Natural killer cell (primary cell): ENCODE measurements at places on chromosomes 7 and 10.

DNA sequence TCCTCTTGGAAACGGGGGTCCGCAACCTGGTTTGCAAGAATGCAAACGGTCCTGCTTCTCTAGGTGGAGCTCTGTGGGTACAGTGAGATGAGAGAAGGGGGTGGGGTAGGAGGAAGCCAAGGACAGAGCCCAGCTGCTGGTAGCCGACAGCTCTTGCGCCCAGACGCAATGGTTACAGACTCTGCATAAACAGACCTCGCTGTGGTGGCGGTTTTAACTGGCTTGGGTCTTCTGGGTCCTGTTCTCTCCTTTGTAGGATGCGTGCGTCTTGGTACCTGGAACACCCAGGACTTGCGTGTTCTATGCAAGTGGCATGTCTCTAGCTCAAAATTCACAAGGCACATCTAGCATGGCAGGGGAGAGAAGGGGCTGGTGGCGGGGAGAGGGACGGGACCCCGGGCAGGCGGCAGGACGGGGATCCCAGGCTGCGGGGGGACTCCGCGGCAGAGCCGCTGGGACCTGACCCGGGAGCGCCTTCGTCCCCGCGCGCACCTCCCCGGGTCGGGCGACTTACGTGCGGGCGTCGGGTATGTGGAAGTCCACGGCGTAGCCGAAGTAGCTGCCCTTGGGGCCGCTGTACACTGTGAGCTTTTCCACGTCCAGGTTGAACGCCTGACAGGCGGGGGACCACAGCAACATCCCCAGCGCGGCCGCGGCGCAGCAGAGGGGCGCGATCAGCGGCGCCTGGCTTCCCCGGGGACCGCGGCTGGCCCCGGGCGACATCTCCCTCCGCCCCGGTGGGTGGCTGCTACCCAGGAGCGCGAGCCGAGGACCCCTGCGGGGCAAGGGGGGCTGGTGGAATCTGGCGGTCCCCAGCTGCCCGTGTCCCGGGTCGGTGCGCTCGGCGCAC is 448 bp downstream of the ITGA8 start:
- H3K27me3 ChIP-seq, result peaks cover 11% of the 10 kb centered on the region
- no peak for DNase-seq
- H3K27ac ChIP-seq, result no peak overlapping the region
- no peaks in the 10 kb centered on the region for H3K36me3 ChIP-seq
- H3K4me1 ChIP-seq, result no peaks in the 10 kb centered on the region

DNA sequence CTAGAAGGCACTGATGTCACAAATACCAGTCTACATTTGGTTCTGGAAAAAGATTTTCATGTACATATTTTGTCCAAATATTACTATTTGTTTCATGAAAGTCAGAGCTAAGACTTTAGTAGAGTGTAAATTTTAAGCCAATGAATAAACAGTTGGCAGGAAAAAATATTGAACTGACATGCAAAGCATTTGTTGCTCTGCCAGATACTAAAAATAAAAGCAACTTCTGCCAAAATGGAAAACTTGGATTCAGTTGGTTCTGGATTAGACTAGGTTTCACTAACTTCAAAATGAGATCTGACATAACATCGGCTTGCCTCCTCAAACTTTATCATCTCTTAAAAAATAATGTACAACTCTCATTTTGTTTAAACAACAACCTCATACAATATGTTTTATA is 34.9 kb downstream of the FAM204A start:
- DNase-seq, result no peak
- H3K27ac ChIP-seq, result no peak overlapping the region

- H3K4me3 ChIP-seq, result no peak overlapping the region
- H3K4me1 ChIP-seq, result no peaks in the 10 kb centered on the region
- no peaks in the 10 kb centered on the region for H3K36me3 ChIP-seq
- H3K27ac ChIP-seq, result no peak overlapping the region
- H3K27me3 ChIP-seq, result no peaks in the 10 kb centered on the region
Observed at GRCh38 chr7:44377681-44378421, 52.5 kb upstream of the CAMK2B start.

DNA sequence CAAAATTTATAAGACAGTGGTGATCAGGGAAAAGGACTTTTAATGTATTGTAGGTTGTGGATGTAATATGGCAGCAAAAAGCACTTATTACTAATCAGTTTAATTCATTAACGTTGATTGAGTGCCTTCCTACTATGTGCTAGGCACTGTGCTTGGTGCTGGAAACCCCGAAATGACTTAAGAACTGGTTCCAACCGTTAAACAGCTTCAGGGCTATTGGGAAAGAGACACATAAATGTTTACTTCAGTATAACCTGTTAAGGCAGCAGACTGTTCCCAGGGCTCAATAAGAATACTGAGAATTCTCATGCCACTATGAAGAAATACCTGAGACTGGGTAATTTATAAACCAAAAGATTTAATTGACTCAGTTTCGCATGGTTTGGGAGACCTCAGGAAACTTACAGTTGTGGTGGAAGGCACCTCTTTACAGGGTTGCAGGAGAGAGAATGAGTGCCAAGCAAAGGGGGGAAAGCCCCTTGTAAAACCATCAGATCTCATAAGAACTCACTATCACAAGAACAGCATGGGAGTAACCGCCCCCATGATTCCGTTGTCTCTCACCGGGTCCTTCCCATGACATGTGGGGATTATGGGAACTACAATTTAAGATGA is 1.1 kb upstream of the SLC25A13 start:
- H3K27me3 ChIP-seq, result no peaks in the 10 kb centered on the region
- H3K4me1 ChIP-seq, result peaks cover 4% of the 10 kb centered on the region
- DNase-seq, result no peak
- no peak overlapping the region for H3K27ac ChIP-seq
- no peaks in the 10 kb centered on the region for H3K36me3 ChIP-seq

DNA sequence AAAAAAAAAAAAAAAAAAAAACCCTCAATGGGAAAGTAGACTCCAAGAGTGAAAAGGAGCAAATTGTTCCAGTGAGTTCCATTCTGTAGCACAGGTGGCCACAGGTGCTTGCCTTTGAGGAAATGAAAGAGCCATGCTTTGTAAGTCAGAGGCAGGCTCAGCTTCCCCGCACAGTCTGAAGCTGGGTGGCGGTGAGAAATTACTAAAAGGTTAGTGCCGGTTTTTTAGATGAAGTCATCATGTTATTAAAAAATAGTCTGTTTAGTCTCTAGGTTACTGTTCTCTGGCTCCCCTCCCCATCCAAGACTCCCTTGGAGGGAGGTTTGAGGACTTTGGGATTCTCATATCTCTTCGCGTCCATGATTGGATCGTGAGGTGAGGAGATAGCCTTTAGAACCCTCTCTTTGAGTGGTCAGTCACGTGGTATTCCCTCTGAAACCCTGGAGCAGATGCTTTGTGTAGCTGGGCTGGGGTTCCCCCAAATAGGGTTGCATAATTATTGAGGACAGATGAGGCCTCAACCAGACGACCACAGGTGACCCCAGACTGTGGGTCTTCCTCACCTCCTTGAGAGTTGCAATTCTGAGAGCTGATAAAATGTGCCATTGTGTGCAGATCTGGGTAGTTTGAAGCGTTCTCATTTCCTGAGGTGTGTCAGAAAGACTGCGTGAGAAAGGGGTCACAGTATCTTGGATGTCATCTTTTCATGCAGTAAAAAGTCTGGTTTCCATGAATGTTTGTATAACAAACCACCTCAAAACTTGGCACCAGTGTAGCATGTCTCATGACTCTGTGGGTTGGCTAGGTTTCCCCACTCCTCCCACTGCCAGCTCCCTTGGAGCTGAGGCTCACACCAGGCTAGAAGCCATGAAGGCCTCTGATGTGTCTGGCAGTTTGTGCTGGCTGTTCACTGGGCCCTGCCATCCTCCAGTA is 27.1 kb downstream of the OGDH start:
- no peak for DNase-seq
- H3K27me3 ChIP-seq, result no peaks in the 10 kb centered on the region
- H3K4me1 ChIP-seq, result peaks cover 99% of the 10 kb centered on the region
- H3K36me3 ChIP-seq, result no peaks in the 10 kb centered on the region
- H3K4me3 ChIP-seq, result no peak overlapping the region

DNA sequence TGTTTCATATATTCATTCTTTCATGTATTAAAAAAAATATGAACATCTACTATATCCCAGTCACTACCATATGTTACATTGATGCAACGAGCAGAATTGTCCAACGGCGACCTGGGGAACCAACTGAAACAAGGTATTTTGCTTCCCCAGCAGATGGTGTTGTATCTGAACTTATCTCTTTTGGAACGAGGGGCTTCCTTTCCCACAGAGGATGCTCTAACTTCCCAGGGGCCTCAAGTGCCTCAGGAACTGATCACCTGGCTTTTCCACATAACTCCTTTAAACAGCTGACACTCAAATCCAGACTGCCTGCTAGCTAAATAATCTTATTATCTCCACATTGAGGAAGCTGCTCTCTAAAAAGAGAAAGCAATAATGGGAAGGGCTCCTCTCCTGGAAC is 259.3 kb downstream of the HTR7 start:
- no peak overlapping the region for H3K27ac ChIP-seq
- H3K36me3 ChIP-seq, result no peaks in the 10 kb centered on the region
- H3K27me3 ChIP-seq, result no peaks in the 10 kb centered on the region
- H3K4me3 ChIP-seq, result no peak overlapping the region
- DNase-seq, result no peak

DNA sequence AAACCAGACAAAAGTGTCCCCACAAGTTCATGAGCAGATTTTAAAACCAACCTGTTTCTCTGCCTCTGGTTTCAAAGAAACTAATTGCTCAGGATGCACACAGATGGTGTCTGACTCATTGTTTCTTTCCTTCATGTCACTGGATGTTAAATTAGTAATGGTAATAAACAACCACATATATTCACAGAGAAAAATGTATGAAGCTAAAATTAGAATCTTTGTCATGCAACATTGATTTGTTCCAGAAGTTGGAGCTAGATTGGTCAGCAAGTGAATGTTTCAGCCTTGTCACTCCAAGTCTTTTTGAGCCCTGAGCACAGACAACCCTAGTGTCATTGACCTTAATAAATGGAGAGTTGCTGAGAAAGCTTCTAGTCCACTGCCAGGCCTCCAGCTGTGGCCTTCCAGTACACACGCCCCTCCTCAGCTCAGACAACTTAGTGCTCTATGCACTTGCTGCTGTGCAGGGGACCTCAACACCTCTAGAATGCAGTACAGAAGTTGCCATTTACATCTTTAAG is 175.9 kb downstream of the CCDC71L start:
- H3K4me3 ChIP-seq, result no peak overlapping the region
- no peaks in the 10 kb centered on the region for H3K36me3 ChIP-seq
- no peaks in the 10 kb centered on the region for H3K27me3 ChIP-seq
- H3K27ac ChIP-seq, result no peak overlapping the region
- DNase-seq, result no peak
- H3K4me1 ChIP-seq, result no peaks in the 10 kb centered on the region

GRCh38 chr10:50585921-50586739 is 37.6 kb downstream of the SGMS1 start:
- no peak overlapping the region for H3K27ac ChIP-seq
- no peaks in the 10 kb centered on the region for H3K4me1 ChIP-seq
- H3K27me3 ChIP-seq, result no peaks in the 10 kb centered on the region
- peaks cover 18% of the 10 kb centered on the region for H3K36me3 ChIP-seq
- no peak for DNase-seq
- H3K4me3 ChIP-seq, result no peak overlapping the region

GRCh38 chr7:44960011-44960580 is 18.7 kb downstream of the MYO1G start:
- H3K36me3 ChIP-seq, result peaks cover 21% of the 10 kb centered on the region
- DNase-seq, result peak; percentile 44
- no peak overlapping the region for H3K4me3 ChIP-seq
- peak overlapping the region; percentile 81 for H3K27ac ChIP-seq
- H3K27me3 ChIP-seq, result no peaks in the 10 kb centered on the region

DNA sequence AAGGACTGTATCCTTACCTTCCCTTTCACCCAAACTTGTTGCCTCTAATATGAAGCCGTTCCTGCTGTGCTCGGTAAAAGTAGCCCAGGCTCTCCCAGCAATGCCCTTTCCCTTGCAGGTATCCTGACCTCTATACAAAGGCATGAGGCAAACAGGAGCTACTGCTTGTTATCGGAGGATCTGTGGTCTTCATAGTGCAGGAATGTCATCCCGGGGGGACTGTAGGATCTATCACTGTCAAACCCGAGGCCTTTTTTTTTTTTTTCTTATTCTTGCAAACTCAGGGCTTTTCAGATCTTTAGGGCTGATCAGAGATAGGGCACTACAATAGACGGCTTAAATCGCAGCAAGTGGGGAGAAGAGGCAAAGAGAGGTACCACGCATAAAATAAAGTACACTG is 1206.6 kb downstream of the TYW1 start:
- no peaks in the 10 kb centered on the region for H3K36me3 ChIP-seq
- no peak for DNase-seq
- H3K27me3 ChIP-seq, result no peaks in the 10 kb centered on the region
- no peaks in the 10 kb centered on the region for H3K4me1 ChIP-seq

DNA sequence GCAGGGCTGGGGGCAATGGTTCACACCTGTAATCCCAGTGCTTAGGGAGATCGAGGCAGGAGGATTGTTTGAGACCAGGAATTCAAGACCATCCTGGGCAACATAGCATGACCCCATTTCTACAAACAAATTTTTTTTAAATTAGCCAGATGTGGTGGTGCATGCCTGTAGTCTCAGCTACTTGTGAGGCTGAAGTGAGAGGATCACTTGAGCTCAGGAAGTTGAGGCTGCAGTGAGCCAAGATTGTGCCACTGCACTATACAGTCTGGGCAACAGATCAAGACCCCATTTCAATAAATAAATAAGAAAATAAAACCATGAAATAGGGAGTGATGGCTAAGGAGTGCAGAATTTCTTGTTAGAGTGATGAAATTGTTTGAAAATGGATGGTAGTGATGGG is 8.9 kb downstream of the GRID2IP start:
- no peak overlapping the region for H3K4me3 ChIP-seq
- DNase-seq, result no peak
- peaks cover 9% of the 10 kb centered on the region for H3K4me1 ChIP-seq
- no peaks in the 10 kb centered on the region for H3K36me3 ChIP-seq

DNA sequence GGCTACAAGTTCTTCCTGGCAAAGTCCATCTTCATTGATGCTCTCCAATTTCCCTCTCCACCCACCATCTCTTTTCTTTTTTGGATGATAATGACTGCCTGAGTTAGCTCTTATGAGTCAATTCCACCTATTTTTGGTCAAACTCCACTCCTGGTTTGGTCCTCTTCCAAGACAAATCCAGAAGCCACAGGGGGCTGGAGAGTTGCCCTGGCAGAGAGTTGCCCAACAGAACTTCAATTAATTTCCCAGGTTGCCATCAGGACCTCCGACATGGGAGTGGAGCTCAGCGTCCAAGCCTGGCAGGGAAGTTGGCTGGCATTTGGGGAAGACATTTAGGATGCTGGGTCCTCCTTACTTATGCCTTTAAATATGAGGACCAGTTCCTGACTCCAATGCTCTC is 29.2 kb upstream of the KCNMA1 start:
- no peak overlapping the region for H3K4me3 ChIP-seq
- H3K36me3 ChIP-seq, result no peaks in the 10 kb centered on the region
- no peak overlapping the region for H3K27ac ChIP-seq
- no peaks in the 10 kb centered on the region for H3K27me3 ChIP-seq
- DNase-seq, result no peak

GRCh38 chr7:155713384-155713783 is 68.9 kb downstream of the RBM33 start:
- peaks cover 12% of the 10 kb centered on the region for H3K4me1 ChIP-seq
- no peak overlapping the region for H3K27ac ChIP-seq
- H3K36me3 ChIP-seq, result peaks cover 60% of the 10 kb centered on the region
- no peak for DNase-seq
- no peaks in the 10 kb centered on the region for H3K27me3 ChIP-seq
- H3K4me3 ChIP-seq, result no peak overlapping the region
